CD4-positive, alpha-beta T cell treated with Interferon alpha-2 for 1 hour (primary cell): ENCODE measurements at places on chromosomes 5 and 9.

GRCh38 chr5:179608131-179608581 is 15.3 kb downstream of the HNRNPH1 start:
- peak; percentile 57 for DNase-seq

- no peak for DNase-seq
Observed at GRCh38 chr9:133563291-133563796, 28.8 kb downstream of the ADAMTSL2 start.

DNA sequence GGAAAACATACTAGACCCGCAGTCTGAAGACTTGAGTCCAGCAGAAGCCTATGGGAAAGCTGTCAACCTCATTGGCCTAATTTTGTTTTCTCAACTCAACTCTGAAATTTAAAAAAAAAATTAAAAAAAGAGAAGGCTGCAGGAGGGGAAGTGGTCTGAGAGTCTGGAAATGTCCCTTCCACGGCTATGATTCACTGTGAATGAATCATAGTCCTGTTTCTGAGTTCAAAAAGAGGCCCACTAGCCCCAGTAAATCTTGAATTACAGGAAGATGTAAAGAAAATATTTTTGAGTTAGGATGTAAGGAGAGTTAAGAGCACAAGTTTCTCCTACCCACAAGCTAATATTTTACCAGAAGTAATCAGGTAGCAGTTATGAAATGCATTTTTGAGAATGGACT is 565.5 kb upstream of the DMAC1 start:
- DNase-seq: no peak

- DNase-seq: no peak
Observed at GRCh38 chr9:117425566-117425965, 10.7 kb upstream of the ASTN2 start.

DNA sequence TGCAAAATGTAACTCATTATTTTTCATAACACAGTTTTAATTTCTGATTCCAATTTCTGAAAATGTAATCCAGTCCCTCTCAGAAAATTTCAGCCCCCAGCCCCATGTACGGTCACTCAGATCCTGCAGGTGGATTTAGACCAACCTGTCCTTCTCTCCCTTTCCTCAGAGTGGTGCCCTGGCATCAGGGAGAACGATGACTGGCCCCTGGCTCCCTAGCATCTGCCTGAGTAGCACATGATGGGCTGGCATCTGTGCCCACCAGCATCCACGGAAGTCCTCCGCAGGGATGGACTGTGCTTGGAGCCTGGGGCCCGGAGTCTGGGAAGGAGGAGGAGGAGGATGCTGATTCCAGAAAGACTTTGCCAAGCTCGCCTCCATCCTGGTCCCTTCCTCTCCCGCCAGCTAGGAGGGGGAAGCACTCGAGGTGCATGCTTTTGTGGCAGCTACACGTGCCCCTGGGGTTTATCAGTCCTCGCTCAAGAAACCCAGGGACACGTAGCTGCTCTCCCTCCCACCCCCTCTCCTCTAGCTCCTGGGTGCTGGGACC is 54.4 kb upstream of the RUFY1 start:
- no peak for DNase-seq

DNA sequence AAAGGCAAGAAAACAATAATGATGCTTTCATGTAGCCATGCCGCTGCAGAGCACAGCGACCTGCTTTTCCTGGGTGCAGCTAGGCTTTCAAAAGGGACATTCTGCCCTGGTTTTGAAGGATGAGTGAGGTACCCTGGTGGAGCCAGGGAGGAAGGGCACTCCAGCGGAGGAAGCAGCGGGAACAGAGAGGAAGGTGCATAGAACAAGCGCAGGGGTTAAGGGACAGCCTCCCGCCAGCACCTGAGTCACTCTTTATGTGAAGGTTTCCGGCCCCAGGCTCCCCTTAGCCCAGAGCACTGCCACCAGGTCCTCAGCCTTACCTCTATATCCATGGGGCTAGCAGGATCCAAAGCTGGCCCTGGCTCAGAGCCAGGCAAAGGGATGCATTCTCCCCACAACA is 221.1 kb downstream of the CDK5RAP2 start:
- DNase-seq: no peak

DNA sequence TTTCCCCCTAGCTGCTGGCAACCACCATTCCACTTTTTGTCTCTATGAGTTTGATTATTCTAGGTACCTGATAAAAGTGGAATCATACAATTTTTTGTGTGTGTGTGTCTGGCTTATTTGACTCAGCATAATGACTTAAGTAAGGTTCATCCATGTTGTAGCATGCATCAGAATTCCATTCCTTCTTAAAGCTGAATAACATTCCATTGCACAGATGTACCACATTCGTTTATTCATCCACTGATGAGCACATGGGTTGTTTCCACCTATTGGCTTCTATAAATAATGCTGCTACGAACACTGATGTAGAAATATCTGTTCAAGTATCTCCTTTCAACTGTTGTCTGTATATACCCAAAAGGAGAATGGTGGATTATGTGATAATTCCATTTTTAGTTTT is 33.7 kb downstream of the AP3B1 start:
- no peak for DNase-seq
